ENCODE measurements at places on chromosomes 16 and 17. TPM values are rescaled to one million over a fixed set of nuclear protein-coding genes. Genes with fewer than 3 reads are reported as not detected.

Gene CAPNS2
- 0.22 TPM for total RNA-seq

Gene GPRC5C
- 2.7 TPM for total RNA-seq

- no peak for DNase-seq
These were observed 73.4 kb downstream of the HS3ST3B1 start for GRCh38 chr17:14374268-14374667.

Gene ABCC11
- not detected for total RNA-seq

- no peak for DNase-seq
These were observed at the start of gene SCIMP for GRCh38 chr17:5234645-5235576. SCIMP (minus strand) TSS chr17:5234860; CDS start chr17:5234755, 105 bp downstream.

GRCh38 chr16:85750827-85751697, at the start of gene C16orf74:
C16orf74 (minus strand) TSS chr16:85751096; CDS start chr16:85735217, 15,879 bp downstream.
- no peak for DNase-seq

Gene G6PC1
- not detected for total RNA-seq

DNA sequence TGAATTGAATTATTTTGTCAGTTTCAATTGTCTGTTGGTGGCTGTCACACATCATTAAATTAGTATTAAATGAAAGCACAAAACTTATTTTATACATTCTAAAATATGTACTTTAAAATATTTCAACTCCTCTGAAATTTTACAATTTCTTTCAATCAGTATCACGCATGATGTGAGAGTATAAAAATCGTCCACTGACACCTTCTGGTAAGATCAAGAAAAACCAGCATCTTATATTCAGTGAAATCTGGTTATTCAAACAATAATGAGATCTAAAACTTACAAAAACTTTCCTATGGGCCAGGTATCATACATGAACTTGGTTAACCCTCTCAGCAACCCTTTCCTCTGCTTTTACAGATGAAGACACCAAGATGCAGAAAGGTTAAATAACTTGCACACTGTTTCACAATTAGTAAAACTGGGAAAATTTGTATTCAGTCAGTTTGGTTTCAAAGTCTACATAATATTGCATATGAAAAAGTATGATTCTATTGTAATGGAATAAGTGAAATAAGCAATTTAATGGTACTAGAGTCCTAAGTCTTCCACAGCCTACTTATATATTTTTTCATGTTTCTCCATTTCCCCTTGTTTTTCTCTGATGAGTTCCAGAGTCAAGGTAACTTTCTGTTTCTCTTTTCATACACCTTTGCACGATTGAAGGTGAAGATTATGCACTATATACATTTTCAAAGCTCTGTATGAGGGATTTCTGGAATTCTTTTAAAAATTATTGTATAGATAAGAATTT, 58.7 kb downstream of the EFCAB5 start:
- DNase-seq = no peak
